ENCODE measurements at places on chromosomes 5 and 9.

DNA sequence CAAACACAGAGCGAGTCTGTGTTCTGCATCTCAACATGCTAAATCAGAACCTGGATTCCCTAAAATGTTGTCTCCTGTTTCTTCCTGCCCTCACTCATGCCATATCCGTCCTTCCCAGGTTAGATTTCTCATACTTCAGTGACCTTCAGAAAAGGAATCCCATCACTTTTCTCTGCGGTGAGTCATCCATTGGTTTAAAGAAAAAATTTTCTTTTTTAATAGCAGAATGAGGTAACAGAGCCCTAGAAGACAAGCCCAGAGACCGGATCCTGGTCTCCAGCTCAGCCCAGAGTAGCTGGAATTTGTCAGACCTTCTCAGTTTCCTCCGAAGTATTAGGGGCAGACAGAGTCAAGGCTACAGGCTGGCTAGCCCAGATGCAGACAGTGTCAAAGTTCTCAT is 143.2 kb upstream of the DMRT1 start:
- DNase-seq: no peak

GRCh38 chr5:56910210-56910965 is 992 bp downstream of the SETD9 start:
- DNase-seq: no peak

GRCh38 chr5:42542106-42542505 is 118.9 kb downstream of the GHR start:
- no peak for DNase-seq

DNA sequence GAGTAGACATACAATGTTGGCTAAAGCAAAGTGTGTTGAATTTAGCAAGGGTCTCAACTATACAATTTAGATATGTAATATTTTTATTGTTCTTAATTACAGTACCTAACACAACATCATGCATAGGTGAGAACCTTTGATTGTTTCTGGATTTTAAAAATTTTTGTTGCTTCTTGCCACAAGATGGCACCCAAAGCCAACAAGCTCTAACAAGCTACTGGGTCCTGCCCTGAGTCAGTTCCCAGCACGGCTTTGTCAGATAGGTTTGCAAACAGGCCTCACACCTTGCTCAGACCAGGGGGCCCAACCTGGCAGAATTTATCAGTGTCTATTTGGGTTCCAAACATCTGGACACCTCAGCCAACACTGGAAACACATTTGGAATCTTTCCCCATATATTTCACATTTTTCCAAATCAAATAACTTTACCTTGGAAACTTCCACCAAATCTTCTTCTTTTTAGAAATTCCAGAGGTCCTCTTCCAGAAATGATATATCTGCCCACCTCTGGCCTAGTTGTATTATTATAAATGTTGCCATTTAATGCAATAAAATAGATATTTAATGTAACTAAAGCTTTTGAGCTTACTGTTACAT is 49.5 kb upstream of the EGFLAM start:
- DNase-seq: no peak

DNA sequence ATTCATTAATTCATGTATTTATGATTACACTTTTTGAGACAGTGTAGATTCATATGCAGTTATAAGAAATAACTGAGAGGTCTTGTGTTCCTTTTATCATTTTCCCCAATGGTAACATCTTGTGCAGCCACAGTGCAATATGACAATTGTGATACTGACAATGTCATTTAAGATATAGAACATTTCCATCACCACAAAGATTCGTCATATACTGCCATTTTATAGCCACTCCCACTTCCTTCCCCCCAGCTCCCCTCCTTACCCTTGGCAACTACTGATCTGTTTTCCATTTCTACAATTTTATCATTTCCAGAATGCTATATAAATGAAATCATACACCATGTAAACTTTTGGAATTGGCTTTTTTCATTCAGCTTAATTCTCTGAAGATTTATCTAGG is 53.8 kb downstream of the NR2F1 start:
- DNase-seq: no peak

DNA sequence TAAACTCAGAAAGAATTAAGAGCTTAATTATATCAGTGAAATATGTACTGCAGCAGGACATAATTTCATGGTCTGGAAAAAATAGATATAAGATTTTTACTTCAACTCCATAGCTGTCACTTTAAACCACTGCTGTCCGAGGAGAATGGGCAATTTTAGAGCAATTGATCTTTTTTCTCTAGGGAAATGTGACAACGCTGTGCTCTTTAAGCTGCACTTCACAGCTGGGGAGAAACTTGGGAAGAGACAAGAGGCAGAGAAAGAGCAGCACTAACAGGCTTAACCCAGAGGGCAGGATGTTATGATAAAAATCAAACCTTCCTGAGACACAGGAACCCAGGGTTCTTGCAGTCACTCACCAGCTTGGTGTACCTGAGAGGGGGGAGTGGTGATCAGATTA is 92.0 kb downstream of the SPOCK1 start:
- DNase-seq: no peak

- DNase-seq: no peak
These were observed 81.3 kb downstream of the ADAMTSL1 start for GRCh38 chr9:18555105-18555883.

- no peak for DNase-seq
These were observed 4.6 kb downstream of the ZNF367 start for GRCh38 chr9:96413302-96414221.

DNA sequence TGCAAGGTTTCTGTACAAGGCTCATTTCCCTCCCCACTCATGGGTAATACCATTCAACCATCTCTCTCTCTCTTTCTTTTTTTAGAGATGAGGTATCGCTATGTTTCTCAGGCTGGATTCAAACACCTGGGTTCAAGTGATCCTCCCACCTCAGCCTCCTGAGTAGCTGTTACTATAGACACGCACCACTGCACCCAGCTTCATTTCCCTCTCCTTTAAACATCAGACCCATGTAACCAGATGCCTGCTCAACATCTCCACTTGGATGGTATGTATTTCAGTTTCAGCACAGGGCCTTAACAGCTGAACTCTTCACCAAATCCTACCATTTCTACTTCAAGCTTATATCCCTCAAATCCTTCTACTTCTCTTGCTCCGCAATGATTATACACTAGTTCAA is 117.4 kb downstream of the SSBP2 start:
- DNase-seq: no peak

Measured in CD4-positive, alpha-beta T cell (primary cell).